ENCODE measurements at places on chromosomes 7 and 10.

GRCh38 chr7:1897861-1898627, 228.0 kb downstream of the ELFN1 start:
- DNase-seq: no peak

GRCh38 chr7:130741331-130741995, 7.5 kb upstream of the KLF14 start:
- no peak for DNase-seq

DNA sequence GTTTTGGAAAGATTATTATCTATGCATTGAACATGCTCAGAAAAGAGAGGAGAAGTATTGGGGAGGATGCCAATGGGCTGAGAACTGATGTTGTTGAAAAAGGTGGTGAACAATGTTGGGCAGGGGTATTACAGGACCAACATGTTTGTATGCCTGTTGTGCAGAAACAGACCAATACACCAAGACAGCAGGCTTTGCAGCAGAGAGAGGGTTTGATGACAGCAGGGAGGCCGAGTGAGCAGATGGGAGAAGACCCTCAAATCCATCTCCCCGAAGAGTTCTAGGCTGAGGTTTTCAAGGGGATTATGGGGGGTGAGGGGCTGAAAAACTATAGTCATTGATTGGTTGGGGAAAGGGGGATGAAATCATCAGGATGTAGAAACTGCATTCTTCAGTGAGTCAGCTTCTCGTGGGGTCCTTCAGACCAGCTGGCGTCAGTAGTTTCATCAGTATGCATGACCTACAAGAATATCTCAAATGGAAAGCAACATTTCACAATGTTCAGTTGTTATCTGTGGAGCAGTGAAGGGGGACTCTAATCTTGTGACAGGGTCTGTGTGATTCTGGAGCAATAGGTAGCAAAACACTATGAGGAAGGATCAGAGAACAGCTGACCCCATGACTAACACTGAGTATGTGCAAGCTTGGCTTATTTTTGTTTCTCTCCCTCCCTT, 167.8 kb downstream of the BAMBI start:
- no peak for DNase-seq

DNA sequence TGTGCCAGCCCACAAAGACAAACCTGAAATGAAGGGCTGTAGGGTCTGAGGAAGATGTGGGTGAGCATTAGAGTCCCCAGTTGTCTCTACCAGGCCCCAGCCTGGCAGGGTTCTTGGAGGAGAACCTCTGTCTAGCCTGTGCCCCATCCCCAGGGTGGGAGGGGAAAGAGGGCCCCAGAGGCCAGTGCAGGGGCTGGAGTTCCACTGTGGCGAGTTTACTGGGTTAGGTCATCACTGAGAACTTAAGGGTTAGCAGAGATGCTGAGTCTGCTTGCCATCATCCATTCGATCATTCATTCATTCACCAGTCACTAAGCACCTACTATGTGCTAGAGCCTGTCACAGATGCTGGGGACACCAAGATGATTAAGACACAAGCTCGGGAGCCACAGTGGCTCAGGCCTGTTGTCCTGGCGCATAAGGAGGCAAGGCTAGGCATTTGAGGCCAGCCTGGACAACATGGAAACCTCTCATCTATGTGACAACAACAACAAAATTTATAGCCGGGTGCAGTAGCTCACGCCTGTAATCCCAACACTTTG, 2.6 kb downstream of the ANKRD2 start:
- no peak for DNase-seq

- DNase-seq: no peak
Measured at GRCh38 chr7:738723-739454, 11.8 kb upstream of the PRKAR1B start.

DNA sequence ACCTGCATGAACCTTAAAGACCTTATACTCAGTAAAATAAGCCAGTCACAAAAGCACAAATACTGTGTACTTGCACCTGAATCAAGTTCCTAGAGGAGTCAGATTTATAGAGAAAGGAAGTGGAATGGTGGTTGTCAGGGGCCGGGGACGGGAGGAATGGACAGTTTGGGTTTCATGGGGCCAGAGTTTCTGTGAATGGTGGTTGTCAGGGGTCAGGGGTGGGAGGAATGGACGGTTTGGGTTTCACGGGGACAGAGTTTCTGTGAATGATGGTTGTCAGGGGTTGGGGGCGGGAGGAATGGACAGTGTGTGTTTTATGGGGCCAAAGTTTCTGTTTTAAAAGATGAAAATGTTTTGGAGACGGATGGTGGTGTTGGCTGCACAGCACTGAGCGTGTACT, 260.0 kb upstream of the MKI67 start:
- DNase-seq: no peak

GRCh38 chr7:21028599-21028998, 241.9 kb upstream of the SP8 start:
- DNase-seq: no peak

DNA sequence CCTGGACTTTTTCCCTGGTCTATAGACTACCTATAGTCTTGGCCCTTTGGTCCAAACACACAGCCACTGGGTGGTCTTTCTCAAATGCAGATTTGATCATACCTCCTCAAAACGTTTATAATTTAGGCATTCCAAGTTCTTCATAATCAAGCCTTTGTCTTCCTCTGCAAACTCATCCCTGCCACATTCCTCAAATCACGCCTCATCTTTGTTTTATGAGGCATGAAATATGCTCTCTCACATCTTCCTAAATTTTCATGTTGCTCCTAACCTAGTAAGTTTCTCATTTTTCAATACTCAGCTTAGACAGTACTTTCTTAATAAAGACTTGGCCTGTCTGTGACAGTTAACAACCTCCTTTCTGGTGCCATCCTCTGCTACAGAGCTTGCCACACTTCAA, 10.9 kb upstream of the HERC4 start:
- no peak for DNase-seq

GRCh38 chr10:12643279-12643678, 293.9 kb downstream of the CAMK1D start:
- DNase-seq: no peak

GRCh38 chr10:14350006-14350405, 19.3 kb upstream of the FRMD4A start:
- DNase-seq: no peak

DNA sequence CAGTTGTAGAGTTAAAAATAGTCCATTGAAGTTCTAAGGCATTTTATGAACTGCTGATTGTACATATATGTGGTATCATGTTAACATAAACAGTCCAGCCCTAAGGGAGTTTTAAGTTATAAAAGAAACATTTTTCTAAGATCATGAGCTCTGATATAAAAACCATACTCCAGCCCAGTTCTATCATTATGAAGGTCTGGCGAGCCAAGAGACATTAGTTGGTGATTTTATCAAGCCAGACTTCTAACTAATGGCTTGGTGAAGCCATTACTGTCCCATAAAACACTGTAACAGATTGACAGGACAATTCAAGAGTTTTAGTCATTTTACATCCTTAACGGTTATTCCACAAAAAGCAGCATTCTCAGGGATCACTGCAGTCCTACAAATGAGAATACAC, 221.6 kb downstream of the RNLS start:
- DNase-seq: no peak

DNA sequence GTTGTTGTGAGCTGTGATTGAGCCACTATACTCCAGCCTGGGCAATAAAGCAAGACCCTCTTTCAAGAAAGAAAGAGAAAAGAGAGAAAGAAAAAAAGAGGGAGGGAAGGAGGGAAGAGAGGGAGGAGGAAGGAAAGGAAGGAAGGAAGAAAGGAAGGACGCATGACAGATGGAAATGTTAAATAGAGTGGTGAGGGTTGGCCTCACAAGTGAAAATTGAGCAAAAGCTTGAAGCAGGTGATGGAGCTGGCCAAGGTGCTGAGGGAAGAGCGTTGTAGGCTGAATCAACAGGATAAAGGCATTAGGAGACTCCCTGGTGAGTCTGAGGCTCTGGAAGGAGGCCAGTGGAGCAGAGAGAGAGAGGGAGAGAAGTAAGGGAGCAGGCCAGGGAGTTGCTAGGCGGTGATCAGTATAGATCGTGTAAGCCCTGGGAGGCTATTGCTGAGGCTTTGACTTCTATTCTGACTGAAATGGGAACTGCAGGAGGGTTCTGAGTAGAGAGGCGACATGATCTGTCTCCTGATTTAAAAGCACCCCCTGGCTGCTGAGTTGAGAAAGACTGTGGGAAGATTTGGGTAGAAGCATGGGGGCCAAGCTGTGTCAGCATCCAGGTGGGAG, 26.5 kb upstream of the TMEM248 start:
- no peak for DNase-seq

- DNase-seq: no peak
Measured at GRCh38 chr7:81264116-81264515, 345.3 kb upstream of the SEMA3C start.

GRCh38 chr7:71229699-71230098, 97.8 kb downstream of the GALNT17 start:
- DNase-seq: no peak

- DNase-seq: no peak
Measured at GRCh38 chr7:30595436-30596013, 847 bp downstream of the GARS1 start.

GRCh38 chr10:123027861-123028260, 19.1 kb downstream of the ACADSB start:
- no peak for DNase-seq

- DNase-seq: no peak
Measured at GRCh38 chr10:31317652-31318381, 1.2 kb upstream of the ZEB1 start.

DNA sequence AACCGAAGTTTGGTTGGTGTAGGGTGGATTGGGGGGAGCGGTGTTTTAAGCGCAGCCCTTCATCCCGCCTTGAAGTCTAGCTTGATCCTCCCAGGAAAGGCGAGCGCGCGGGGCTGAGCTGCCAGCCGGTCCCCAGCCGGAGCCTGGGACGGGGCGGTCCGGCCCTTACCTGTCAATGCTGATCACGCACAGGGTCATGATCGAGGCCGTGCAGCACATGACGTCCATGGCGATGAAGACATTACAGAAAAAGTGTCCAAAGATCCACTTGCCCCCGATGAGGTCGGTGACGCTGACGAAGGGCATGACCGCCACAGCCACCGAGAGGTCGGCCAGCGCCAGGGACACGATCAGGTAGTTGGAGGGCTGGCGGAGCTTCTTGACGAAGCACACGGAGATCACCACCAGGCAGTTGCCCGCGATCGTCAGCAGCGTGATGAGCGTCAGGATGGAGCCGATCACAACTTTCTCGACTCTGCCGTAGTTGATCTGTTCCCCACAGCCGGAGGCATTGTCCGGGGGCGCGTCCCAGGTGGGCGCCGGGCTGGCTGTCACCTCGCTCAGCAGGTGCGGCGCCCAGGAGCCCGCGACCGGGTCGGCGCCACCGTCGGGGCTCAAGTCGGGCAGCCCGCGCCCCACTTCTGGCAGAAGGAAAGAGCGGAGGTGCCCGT, 740 bp downstream of the HTR7 start:
- peak; percentile 57 for DNase-seq

GRCh38 chr7:45923290-45923689, 2.2 kb upstream of the IGFBP3 start:
- peak; percentile 83 for DNase-seq

DNA sequence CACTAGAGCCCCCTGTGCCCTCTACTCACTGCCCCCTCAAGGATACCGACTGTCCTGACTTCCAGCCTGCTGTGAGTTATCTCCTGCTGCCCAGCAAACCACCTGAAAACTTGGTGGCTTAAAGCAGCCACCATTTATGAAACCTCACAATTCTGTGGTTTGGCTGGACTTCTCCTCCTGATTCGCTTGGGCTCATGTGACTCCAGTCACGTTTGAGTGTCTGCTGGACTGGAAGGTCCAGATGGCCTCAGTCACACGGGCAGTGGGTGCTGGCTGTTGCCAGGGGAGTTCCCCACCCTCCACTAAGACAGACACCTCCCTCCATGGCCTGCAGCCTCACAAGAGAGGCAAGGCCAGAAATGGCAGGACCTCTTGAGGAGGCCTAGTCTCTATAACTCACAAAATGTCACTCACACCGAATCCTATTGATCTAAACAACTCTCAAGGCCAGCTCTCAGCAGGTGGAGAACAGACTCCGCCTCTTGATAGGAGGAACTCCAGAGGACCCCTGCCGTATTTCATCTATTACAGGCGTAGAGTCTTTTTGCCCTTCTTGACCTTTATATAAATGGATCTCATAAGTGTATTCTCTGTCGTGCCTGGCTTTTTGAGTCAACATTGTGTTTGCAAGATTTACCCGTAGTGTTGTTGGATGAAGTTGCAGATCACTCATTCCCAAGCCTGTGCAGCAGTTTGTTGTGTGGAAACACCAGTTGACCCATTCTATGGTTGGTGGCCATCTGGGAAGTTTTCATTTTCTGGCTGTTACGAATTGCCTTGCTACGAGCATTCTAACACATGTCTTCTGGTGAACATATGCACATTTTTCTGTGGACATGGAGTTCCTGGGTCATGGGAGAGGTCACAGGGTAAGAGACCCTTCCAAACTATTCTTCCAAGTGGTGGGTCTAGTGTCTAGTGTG, 48.3 kb downstream of the ZMIZ1 start:
- no peak for DNase-seq

DNA sequence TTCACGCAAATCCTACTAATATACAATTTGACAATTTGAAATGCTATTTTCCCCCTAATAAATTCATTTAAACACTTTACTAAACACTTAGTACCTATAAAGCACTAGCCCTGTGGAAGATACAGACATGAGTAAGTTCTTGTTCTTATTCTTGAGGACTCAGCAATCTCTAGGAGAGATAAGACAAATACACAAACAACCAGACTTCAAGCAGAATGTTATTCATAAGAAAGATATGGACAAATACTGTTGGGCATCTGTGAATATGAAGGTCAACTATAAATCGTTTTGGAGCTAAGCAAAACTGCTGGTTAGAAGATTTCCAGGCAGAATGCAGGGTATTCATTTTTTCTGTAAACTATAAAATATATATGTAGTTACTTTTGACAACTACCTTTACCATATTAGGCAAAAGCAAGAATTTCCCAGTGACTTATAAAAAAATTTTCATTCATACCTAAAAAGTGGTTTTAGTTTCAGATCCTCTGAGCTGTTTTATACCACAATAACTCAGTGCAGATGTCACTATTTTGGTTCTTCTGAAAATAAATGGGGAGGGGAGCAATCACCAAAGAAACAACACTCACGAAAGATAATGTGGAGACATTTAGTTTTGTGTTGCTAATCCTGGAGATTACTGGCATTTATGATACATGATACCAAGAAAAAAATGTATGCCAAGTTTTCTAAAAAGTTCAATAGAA, 3.8 kb downstream of the VPS41 start:
- DNase-seq: no peak

DNA sequence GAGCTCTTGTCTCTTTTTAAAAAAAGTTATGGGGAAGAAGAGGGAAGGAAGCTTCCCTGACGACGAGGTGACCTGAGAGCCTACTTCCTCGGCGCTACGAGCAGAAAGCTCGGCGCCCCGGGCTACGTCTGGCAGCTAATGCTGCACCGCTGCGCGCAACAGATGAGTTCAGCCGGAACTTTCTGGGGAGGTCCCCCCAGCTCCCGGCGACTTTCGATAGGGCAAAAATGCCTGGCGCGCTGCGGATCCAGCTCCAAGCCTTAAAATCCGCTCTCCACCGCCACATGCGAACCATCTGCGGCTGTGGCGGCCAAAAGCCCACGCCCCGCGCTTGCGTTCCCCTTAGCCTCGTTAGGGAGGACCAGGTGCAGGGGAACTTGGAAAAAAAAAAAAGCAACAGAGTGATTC, 621 bp downstream of the P4HA1 start:
- DNase-seq: peak; percentile 86

GRCh38 chr7:136194878-136195277, 217.7 kb upstream of the MTPN start:
- DNase-seq: no peak

GRCh38 chr10:28858646-28859045, 181.3 kb downstream of the BAMBI start:
- no peak for DNase-seq

- no peak for DNase-seq
Measured at GRCh38 chr10:63713191-63714144, 192.3 kb downstream of the REEP3 start.

GRCh38 chr7:138868711-138869110, 70.7 kb upstream of the ATP6V0A4 start:
- DNase-seq: no peak
